OCI-LY7 (cell line): ENCODE measurements at places on chromosomes 3 and 15.
A peak's percentile ranks its signal among the peaks of the same experiment; 100 is the strongest.

GRCh38 chr3:125202197-125202596 lies 10.4 kb downstream of the SLC12A8 start:
- peak; percentile 16 for DNase-seq

GRCh38 chr15:34944936-34945335 lies 24.6 kb downstream of the AQR start:
- no peak for DNase-seq

DNA sequence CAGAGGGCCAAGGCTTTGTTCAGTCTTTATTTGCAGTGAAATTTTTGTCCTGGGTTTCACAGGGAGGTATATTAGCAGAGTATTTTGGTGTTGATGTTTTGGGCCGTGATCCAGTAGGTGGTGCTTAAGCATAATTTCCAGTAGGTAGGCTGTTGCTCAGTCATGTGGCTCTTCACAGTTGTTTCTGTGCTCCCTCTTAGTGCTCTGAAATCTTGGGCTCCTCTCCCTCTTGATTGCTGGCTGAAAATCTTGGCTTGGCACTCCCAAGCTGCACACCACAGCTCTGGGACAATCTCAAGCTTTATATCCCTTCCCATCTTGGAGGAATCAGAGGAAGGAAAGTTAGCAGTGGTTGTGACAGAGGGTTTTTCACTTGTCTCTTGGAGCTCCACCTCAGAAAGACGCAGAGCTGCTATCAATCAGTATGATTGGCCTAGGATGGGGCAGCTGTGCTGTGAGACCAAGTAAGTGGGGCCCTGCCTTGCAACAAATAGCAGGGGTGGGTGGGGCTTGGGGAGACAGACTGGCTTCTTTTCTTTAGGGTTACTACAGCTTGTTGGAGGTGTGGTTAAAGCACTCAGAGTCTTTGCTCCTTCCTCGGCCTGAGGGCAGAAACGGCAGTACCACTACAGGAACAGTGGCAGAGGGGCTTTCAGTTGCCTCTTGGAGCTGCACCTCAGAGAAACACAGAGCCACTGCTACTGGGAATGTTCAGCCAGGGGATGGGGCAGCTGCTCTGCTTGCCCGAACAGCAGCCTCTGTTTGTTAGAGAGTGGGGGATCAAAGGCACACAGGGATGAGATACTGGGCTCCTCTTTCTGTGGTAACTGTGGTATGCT lies 627.0 kb downstream of the SI start:
- DNase-seq = no peak

- no peak for DNase-seq
Observed at GRCh38 chr3:124935264-124935663, 713 bp upstream of the MUC13 start.

- DNase-seq = no peak
Observed at GRCh38 chr3:65689436-65689835, 349.3 kb downstream of the MAGI1 start.

- DNase-seq = no peak
Observed at GRCh38 chr3:65888980-65889706, 149.6 kb downstream of the MAGI1 start.

DNA sequence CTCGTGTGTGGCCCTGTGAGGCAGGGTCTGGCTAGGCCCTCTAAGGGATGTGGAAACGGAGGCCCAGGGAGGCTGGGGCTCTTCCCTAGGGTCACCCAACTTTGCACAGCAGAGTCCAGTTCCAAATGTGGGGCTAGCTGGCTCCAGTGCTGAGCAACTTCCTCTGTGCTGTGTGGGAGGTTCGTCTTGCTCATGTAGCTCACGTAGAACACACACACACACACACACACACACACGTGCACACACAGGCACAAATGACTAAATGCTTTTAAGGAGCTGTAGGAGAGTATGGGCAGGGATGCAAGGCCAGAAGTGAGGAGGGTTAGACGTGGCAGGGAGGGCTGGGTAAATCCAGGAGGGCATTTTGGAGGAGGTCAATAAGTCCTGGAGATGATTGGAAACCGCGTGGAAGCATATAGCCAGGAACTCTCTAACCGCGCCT lies 213.8 kb downstream of the RPLP1 start:
- no peak for DNase-seq

- DNase-seq = no peak
Observed at GRCh38 chr15:29097971-29098370, 171.7 kb downstream of the NSMCE3 start.

DNA sequence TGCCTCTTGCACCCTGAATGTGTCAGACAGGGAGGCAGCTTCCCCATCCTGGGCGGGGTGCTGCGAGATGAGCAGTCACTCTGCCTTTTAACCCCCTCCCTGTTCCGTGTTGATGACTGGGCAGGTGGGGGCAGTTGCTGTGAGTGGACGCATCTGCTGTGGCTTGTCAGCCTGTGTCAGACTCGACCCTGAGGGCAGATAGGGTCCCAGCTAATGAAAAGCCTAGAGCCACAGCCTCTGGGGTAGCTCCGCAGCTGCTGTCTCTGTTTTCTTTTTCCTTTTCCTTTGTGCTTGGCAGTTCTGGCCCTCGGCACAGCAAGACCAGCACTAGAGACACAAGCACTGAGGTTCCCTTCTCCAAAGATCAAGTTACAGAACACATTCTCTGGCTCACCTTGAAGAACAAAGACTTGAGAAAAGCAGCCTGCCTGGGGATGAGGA lies 43.0 kb upstream of the GLCE start:
- no peak for DNase-seq
